Sciatic nerve (tissue), 2 donors: ENCODE measurements at places on chromosomes 6 and 20. TPM values are rescaled to one million over a fixed set of nuclear protein-coding genes. Genes with fewer than 3 reads are reported as not detected.

The IL20RA gene
- 3.3 TPM for total RNA-seq

The PTCRA gene
- 0.40 TPM for total RNA-seq

The ISM1 gene
- 24.1 TPM for total RNA-seq

The HTR1B gene
- 0.62 TPM for total RNA-seq

The OPN5 gene
- not detected for total RNA-seq

The NMBR gene
- total RNA-seq: 0.45 TPM

The AGER gene
- 13.6 TPM for total RNA-seq

The SIRT5 gene
- total RNA-seq: 15.9 TPM

The CST9 gene
- total RNA-seq: not detected

The RCAN2 gene
- 14.8 TPM for total RNA-seq

The TREM1 gene
- 9.8 TPM for total RNA-seq

The TP53RK gene
- 10.4 TPM for total RNA-seq

The QKI gene
- total RNA-seq: 755 TPM

The LRP11 gene
- total RNA-seq: 34.0 TPM

The BMP2 gene
- total RNA-seq: 6.1 TPM
